Right ventricle myocardium superior (tissue), 1 donor: ENCODE measurements at places on chromosomes 7 and 10.

DNA sequence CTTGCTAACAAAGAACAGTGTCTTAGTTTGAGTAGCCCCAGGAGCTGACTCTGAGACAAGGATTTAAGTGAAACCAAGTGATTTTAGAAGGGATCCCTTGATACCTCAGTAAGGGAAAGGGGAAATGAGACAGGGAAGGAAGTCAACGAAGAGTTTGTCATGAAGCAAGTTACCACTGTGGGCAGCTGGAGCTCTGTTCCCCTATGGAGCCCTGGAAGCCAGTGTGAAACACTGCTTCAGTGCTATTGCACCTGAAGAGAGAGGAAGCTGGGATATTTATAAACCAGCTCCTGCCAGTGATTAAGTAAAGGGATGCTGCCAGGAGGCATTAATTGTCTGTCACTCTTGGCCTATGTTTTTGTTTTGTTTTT is 58.9 kb upstream of the WAPL start:
- DNase-seq: no peak

DNA sequence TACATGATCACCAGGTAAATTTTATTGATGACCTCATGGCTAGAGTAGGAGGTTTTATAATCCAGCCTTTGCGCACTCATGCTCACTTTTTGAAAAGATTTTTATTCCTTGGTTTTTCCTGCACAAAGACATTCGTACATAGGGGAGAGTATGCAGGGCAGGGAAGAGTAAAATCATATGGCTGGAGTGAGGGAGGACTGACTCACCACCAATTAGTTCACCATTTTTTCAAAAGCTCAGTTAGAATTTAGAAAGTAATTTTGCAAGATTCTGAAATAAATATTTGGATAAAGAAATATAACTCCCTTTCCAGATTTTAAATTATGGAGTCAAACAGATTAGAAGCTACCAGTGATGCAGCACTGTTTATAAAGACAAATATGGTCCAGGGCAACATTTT is 111.9 kb downstream of the SEMA3D start:
- DNase-seq: no peak

GRCh38 chr10:112471878-112472487 is 25.0 kb downstream of the VTI1A start:
- DNase-seq: no peak

GRCh38 chr10:687583-688311 is 1.7 kb downstream of the DIP2C start:
- no peak for DNase-seq

DNA sequence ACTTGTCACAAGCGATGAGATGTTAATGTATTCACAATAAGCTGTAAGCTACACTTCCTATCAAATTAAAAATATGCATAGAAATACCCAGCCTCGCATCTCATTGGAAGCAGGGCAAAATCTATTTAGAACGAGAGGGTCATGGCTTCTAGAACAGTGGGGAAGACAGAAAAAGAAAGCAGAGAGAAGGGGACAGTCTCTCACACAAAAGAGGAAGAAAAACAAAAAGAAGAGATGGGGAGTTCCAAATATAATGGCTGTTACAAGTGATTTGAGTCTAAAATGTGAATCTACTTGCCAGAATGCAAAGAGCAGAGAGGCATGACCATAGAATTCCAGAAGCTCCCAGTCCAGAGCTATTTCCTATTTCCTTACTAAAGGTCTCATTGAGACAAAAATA is 13.8 kb downstream of the LRRN3 start:
- no peak for DNase-seq

- DNase-seq: no peak
Measured at GRCh38 chr10:114540236-114540635, 117.8 kb downstream of the ABLIM1 start.

GRCh38 chr10:7819121-7819460 is 786 bp downstream of the TAF3 start:
- peak; percentile 62 for DNase-seq

DNA sequence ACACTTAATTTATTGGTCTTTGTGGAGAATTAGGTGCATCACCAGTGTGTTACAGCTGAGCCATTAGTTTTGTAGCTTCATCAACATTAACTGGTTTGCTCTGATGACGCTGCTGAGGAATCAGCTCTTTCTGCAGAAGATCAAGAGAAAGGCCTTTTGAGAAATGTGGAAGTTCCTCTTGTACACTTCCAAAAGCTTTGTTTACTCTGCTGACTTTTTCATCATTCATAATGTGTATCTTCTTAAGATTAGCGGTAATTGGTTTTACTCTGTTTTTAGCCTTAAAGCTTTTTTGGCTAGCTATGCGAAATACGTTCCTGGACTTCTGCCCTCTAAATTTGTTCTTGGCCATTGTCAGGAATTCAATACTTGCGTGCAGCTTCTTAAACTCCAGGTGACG is 8.2 kb upstream of the PHYH start:
- DNase-seq: no peak

GRCh38 chr7:24898691-24899090 is 81.3 kb downstream of the OSBPL3 start:
- no peak for DNase-seq

- no peak for DNase-seq
Measured at GRCh38 chr7:55526770-55527169, 45.5 kb downstream of the VOPP1 start.

DNA sequence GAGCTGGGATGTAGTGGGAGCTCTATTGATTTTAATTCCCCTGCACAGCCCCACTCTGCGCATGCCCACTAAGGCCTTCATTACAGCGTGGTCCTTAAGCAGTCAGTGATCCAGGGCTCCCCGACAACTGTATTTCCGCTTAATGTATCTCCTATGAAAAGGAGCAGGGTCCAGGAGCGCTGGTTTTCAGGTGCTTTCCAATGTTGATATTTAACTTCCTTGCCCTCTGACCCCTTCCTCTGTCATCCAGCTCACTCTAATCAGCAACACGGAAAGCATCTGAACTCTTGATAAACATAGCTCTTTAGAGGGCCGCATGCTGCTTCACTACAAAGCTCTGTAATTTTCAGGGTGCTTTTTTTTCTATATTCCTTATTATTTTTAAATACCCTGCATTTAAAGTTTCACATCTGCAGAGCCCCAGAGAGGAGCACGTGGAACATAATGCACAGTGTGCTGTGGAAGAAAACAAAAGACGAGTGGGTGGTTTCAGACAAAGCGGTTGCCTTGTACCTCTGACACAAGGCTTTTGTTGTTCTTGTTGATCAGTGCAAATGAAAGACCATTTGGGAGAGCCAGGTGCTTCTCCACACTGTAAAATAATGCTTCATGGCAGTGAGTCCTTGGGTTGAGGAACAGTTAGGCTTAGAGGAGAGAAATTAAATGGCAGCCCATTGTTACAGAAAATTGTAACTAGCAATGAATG is 465.9 kb upstream of the CELF2 start:
- DNase-seq: no peak

DNA sequence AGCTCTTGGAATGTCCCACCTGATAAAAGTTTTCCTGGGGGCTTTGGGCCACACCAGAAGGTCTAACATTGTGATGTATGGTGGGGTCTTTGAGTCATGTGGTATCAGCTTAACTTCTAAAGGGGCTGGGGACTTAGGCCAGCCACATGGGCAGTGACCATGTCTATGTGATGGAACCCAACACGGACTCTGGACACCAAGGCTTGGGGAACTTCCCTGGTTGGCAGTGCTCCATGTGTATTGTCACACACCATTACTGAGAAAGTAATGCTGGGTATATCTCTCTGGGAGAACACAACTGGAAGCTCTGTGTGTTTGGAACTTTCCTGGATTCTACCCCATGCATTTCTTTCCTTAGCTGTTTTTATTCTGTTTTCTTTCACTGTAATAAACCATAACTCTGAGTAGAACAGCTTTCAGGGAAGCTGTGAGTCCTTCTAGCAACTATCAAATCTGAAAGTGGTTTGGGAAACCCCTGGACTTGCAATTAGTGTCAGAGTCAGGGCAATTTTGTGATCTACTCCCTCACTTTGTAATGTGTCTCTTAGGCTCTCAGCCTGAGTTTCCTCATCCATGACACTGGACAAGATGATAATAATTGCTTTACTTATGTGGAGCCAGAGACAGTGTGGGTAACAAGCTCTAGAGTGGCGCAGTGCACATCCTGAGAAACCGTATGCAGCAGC is 28.4 kb upstream of the AGK start:
- DNase-seq: no peak

DNA sequence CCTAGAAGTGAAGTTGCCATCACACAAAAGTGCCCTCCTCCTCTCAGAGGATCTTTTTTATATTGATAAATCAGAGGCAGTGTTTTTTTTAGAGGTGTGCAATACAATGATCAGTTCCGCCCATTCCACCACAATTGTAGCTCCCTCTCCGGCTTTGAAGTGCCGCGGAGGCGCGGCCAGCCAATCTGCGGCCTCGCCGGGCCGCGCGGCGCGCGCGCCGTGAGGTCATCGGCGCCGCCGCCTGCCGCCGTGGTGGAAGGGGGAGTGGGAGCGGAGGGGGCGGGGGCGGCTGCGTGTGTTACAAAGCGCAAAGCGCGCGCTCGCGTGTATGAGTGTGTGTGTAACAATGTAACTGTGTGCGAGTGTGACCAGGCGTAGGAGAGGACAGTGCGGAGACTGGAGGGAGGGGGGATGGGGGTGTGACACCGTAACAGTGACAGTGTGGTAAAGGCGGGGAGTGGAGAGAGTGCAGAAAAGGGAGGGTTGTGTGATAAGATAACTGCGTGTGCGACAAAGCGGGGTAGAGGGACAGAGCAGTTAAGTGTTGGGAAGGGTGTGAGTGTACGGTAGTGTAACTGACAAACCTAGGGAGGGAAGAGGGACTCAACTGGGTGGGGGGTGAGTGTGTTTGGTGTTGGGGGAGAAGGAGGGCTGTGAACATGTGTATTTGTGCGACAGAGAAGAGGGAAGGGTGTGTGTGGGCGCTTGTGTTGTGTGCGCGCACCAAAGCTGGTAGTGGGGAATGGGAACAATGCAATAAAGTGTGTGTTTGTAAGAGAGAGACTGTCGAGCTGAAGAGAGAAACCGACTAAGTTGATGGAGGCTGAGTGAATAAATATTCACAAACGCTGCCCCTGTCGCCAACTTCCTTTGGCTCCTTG is at the start of gene SP8:
Gene SP8, minus strand, starts transcription at position 108 of the 881 bp plus-strand sequence. Its CDS starts 88 bp downstream, at position 20.
- DNase-seq: no peak

GRCh38 chr10:15141136-15142054 is 27.1 kb downstream of the NMT2 start:
- no peak for DNase-seq

GRCh38 chr10:60803433-60803832 is 25.2 kb downstream of the CDK1 start:
- DNase-seq: no peak

DNA sequence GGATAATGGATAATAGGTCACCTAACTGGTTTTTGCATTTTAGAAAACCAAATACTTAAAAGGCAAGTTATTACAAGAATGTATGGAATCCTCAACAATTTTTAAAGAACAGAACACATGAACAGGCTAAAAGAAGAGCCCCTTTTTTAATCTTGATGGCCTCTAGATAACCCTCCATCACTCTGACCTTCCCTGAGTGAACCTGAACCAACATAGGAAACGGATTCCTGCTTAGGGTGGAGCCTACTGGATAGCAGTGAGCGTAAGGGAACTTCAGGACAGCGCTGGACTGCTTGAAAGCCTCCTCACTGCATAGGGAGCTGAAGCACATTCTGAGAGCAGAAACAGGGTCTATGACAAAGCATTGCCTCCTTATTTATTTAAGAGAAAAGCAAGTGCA is 20.5 kb downstream of the TRPV5 start:
- no peak for DNase-seq

- DNase-seq: no peak
Measured at GRCh38 chr7:105367458-105367857, 21.3 kb downstream of the SRPK2 start.

- DNase-seq: no peak
Measured at GRCh38 chr7:7609330-7609729, 31.2 kb upstream of the UMAD1 start.

DNA sequence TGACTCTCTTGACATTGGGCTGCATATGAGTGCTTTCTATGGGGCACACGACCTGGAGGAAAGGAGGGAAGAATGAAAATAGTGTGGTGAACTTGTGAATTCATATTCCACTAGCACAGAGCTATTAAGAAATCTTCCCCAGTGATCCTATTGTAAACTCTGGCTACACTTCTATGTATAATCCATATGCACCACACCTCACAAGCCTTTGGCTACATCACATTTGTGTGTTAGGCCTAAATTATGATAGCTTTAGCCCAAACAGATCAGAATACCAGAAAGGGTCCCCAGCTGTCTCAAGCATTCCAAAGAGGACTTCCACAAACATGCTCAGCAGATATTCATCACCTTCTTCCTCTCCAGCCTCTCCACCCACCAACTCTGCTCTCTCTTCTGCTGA is 9.7 kb upstream of the IFIT1B start:
- no peak for DNase-seq

DNA sequence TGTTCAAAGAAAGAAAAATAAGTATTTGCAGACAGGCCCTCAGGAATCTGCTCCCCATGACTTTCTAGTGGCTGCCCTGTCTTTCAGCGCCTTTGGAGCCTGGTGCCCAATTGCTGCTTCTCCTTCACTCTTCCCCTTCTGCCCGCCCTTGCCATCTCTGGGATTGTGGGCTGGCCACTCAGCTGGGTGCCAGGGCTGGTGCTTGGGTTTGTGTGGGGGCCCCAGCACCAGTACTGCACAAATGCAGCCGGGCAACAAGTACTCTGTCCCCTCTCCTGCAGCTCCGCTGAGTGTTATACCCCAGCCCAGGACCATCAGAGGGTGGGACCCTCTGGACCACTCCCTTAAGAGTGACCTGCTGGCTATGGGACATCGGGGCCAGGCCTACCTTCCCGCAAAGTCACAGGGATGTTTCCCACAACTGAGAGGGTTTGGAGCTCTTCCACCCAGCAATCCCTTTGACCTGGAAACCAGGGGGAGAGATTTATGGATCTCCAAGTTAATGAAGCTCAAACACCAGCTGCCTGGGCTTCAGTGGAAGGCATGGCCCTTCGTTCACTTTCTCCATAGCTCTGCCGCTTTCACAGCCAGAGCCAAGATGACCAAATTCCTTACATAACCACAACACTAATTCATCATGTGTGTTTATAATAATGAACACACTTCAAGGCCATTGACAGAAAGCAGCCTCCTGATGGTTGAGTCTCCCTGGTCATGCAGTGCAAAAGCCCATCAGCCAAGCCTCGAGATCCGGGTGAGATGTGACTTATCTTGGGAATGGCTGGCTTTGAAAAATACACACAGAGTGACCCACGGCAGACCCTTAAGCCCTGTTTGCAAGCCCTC is 313.9 kb upstream of the ZNF32 start:
- no peak for DNase-seq

- DNase-seq: no peak
Measured at GRCh38 chr10:121936295-121936694, 8.5 kb upstream of the ATE1 start.

DNA sequence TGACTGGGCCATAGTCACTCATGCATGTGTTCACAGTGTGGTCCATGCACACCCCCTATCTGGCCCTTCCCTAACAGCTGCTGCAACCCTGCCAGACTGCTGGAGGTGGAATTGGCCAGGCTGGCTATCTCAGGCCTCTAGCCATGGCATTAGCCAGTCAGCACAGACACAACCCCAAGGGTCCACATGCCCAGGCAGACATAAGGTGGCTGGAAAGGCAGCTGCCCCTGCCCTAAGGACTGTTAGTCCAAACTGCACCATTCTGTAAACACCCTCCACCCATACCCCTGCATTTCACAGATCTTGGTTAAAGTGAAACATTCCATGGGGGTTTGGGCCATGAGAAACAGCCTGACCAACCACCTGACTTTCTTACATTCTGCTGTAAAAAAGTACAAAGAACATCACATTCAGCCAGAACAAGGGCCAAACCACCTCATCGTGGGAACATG is 137.4 kb upstream of the KCNMA1 start:
- no peak for DNase-seq
